ENCODE measurements at places on chromosomes 1 and 21.

GRCh38 chr1:43482215-43482614 lies 28.5 kb upstream of the HYI start:
- no peak for DNase-seq

DNA sequence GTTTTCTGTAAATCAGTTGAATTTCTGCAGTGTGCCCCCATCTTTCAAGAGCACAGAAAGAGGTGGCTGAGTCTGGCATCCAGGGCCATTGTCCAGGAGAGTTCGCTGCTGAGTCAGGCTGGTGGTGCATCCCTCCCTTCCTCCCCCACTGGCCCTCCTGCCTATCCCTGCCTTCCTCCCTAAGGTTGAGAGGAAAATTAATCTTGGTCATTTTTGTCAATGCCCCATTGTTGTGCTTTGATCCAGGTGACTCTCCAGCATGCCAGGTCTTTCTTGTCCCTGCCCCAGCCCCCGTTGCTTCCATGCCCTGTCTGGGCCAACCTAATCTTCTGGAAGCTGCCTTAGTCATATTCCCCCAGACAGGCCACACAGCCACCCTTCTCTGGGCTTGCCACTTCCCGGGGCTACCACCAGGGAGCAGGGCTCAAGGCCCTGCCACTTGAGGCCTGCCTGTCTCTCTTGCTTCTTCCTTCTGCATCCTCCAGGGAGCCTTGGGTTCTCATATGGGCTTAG lies 26.6 kb downstream of the PROK1 start:
- no peak for DNase-seq

DNA sequence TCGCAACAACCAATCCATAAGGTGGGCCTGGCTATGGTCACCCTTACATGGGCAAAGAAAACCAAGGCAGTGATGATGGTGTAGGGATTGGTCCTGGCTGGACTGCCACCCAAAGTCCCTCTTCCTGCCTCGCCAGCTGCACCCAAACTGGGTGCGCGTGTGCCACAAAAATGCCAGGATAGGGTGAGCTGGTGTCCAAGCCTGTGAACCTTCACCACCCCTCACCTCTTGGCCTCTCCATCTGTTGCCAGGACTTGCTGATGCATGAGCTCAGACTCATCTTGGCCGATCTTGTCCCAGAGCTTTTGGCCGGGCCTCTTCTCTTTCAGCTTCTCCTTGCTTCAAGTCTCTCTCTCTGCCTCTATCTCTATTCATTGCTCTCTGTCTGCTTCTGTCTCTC lies 41.8 kb downstream of the FOXD2 start:
- DNase-seq = no peak

DNA sequence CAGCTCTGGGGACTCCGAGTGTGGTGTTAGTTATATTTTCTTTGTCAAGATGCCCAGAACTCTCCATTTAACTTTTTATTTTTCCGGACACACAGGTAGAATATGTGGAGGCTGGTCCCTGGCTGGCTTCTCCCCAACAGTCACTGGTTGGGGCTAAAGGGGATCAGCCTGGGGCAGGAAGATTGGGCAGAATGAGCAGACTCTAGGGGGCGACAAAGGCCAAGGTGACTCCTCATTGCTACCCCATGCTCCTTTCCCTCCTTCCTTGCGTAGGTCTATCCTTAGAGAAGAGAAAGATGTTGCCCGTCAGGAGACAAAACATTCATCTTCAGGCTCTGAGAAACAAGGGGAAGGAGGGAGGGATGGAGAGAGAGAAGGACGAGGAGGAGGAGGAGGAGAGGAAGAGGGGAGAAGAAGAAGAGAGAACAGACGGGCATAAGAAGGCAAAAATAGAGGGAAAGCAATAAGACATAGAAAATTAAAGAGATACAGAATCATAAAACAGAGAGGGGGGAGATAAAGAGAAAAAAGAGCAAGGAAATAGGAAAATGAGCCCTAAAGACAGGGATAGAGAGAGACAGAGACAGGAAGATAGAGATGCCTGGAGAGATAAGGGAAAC lies 89.9 kb downstream of the FOXD2 start:
- DNase-seq = no peak

All from NCI-H1417 treated with DMSO at 0.1 percent for 48 hours (cell line).